Activated naive CD8-positive, alpha-beta T cell treated with anti-CD3 and anti-CD28 coated beads for 36 hours (primary cell): ENCODE measurements at places on chromosomes 7 and 10. TPM values are rescaled to one million over a fixed set of nuclear protein-coding genes. Genes with fewer than 3 reads are reported as not detected.

ERV3-1 gene
- 5.3 TPM for total RNA-seq

AASS gene
- 1.8 TPM for total RNA-seq

DNA sequence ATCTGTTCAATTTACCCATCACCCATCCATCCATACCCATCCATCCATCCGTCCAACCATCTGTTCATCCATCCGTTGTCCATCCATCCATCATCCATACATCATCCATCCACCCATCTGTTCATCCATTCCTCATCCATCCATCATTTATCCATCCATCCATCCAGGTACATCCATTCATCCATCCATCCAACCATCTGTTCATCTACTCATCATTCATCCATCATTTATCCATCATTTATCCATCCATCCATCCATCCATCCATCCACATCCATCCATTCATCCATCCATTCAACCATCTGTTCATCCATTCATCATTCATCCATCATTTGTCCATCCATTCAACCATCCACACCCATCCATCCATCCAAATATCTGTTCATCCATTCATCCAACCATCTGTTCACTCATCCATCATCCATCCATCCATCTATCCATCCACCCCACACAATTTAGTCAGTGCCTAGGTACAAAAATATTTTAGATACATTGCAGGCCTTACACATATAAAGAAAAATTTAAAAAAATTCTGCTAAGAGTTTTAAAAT is 119.1 kb downstream of the PRKCQ start:
- H3K27ac ChIP-seq: peak overlapping the region; percentile 5
- H3K36me3 ChIP-seq: peaks cover 80% of the 10 kb centered on the region
- no peaks in the 10 kb centered on the region for H3K27me3 ChIP-seq
- DNase-seq: no peak

DNA sequence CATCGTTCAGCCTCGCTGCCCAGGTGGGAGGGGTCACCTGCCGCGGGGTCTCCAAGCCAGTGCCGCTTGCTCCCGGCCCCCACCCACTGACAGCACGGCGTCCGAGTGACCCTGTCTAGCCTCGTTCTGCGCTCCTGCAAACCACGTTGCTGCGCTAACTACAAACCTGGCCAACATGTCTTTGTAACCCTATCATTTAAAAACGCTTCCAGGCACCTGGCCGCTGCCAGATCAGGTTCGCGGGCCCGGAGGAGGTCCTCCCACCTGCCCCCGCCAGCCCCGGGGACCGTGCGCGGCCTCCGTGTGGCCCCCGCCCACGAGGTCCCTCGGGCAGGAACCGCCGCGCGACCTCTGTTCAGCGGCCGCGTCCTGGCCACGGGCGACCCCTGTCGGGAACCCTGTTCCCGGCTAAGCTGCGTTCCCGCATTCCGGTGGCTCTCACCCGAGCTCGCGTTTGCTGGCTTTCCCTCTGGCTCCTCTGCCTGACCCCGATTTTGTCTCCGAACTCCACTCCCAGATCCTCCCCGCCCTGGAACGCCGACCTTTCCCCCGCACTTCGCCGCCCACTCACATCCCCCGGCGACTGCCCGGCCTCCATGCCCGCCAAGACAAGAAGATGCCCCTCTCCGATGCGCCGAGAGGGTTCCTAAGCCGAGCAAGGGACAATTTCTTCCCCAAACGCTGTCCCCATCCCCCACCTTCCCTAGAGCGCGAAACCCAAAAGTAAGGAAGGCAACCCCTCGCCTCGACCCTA is 2.4 kb downstream of the SFMBT2 start:
- H3K4me3 ChIP-seq: peak overlapping the region; percentile 97
- H3K27me3 ChIP-seq: peaks cover 12% of the 10 kb centered on the region
- peak overlapping the region; percentile 95 for H3K27ac ChIP-seq
- DNase-seq: peak; percentile 65

- H3K4me3 ChIP-seq: no peak overlapping the region
- no peaks in the 10 kb centered on the region for H3K36me3 ChIP-seq
- no peak for DNase-seq
- no peak overlapping the region for H3K27ac ChIP-seq
- H3K27me3 ChIP-seq: no peaks in the 10 kb centered on the region
Observed at GRCh38 chr7:132453826-132454225, 122.4 kb downstream of the PLXNA4 start.
